ENCODE measurements at places on chromosomes 4 and X. TPM values are rescaled to one million over a fixed set of nuclear protein-coding genes. Genes with fewer than 3 reads are reported as not detected.

Gene SEC24B
- total RNA-seq, result 20.4 TPM

DNA sequence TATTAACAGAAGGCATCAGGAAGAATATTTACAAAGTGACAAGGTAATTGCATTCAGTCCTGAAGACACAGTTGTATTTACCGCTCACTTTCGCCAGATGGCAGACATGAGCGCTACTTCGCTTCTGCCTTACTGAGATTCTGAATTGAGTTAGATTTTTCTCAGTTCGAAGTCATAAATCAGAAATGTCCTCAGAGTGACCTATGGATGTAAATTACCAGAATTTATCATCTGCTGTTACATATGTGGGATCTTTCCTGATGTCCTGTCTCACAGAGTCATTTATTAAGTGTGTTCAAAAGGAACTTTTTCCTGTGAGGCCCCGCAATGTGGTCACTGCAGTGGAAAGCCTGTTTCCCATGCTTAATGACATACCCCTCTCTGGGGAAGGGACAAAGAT is 97.3 kb upstream of the DCLK2 start:
- no peaks in the 10 kb centered on the region for H3K27me3 ChIP-seq
- no peaks in the 10 kb centered on the region for H3K36me3 ChIP-seq
- DNase-seq, result peak; percentile 51
- H3K4me3 ChIP-seq, result no peak overlapping the region
- H3K27ac ChIP-seq, result no peak overlapping the region

- no peaks in the 10 kb centered on the region for H3K36me3 ChIP-seq
- DNase-seq, result no peak
- H3K4me1 ChIP-seq, result peaks cover 48% of the 10 kb centered on the region
- no peaks in the 10 kb centered on the region for H3K27me3 ChIP-seq
These were observed 275.9 kb downstream of the GPC3 start for GRCh38 chrX:133709501-133709900.

Gene PABPC5
- not detected for total RNA-seq

- no peak overlapping the region for H3K27ac ChIP-seq
- no peak overlapping the region for H3K4me3 ChIP-seq
- no peaks in the 10 kb centered on the region for H3K36me3 ChIP-seq
- H3K4me1 ChIP-seq, result peaks cover 8% of the 10 kb centered on the region
These were observed 11.3 kb downstream of the TMEM255A start for GRCh38 chrX:120299928-120300327.
